ENCODE measurements at places on chromosomes 6 and 20.

- DNase-seq, result no peak
Measured at GRCh38 chr6:1215884-1216487, 95.9 kb upstream of the FOXQ1 start.

DNA sequence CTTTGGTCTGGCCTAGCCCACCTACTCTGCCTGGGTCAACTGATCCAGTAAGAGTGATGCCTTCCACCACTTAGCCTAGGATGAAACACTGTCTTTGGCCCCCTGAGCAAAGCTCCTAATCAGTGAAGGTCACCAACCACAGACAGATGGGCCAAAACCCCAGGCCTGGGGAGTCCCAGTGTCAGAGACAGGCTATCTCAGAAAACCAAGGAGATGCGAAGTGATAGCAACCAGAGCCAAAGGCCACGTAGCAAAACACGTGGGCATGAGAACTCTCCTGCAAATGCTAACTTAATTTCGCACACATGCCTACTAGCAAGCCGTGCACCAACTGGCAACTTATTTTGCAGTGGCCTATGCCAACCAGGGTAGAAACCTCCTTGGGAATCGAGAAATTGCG is 29.1 kb downstream of the AGPAT4 start:
- DNase-seq, result peak; percentile 43

DNA sequence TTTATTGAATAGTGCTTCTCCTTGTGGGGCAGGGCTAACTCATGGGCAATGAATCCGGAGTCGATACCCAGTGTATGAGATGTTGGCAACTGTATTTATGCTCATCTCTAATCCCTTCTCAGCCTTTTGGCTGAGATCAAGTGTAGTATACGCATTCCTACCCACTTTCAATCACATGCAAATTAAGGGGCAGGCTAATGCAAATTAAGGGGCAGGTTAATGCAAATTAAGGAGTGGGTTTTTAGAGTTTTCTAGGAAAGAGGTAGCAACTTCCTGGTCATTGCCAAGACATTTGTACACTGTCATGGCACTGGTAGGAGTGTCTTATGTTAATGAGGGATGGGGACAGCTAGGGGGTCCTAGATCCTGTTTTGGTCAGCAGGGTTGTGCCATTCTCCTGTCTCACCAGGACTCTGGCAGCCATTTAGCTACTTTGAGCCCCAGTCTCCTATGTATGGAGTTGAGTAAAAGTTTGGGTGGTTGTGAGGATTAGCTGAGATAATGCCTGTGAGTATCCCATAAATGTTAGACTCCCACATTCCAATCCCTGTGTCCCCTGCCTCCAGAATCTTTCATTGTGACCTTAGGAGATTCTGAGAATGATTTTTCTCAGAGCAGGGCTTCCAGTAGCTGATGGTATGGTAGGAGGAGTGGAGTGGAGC is at the start of gene CNBD2:
CNBD2 (plus strand) TSS at position 612 of the 662 bp plus-strand sequence. CDS start 173 bp downstream, outside the sequence.
- no peak for DNase-seq

DNA sequence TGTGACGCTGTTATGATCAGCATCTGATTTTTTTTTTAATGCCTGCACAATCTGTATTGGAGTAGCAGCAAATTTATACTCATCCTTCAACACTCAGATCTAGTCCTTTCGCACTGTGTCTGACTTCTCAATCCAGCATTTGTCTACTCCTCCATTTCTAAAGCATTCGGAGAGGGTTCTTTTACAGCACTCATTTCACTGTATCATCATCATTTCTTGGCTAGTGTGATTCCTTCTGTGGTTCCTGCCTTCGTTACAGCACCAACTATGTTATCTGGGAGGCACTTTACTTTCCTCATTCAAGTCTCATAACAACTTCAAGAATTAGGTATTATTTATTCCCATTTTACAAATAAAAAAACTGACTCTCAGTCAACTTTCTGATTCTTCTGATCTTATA is 18.0 kb downstream of the NUDT3 start:
- DNase-seq, result no peak

DNA sequence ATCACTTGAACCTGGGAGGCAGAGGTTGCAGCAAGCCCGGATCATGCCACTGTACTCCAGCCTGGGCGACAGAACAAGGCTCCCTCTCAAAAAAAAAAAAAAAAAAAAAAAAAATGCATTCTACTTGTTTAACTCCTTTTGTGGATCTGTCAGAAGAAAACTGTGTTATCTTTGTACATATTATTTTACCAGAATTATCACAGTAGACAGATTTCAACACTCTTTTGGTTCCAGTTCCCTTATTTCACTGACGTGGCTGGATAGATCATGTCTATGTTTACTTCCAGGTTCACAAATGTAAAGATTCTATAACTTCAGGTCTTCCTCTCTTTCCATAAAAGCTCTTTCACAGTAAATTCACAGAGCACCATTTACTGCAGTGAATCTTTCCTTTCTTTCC is 18.4 kb downstream of the NUDT3 start:
- DNase-seq, result no peak
